ENCODE measurements at places on chromosomes 4 and X.

GRCh38 chr4:108224611-108225053, 55.9 kb upstream of the LEF1 start:
- no peak for DNase-seq

- DNase-seq = no peak
These were observed 27.5 kb upstream of the SPACA5B start for GRCh38 chrX:48102874-48103374.

- DNase-seq = no peak
These were observed 123.4 kb upstream of the GUCY1A1 start for GRCh38 chr4:155543126-155543765.

GRCh38 chrX:65871671-65872311, 168.1 kb downstream of the VSIG4 start:
- DNase-seq = peak; percentile 33

- DNase-seq = no peak
These were observed 82.3 kb upstream of the ADRA2C start for GRCh38 chr4:3683744-3684421.

- no peak for DNase-seq
These were observed 116.4 kb upstream of the PUDP start for GRCh38 chrX:7264399-7264798.

DNA sequence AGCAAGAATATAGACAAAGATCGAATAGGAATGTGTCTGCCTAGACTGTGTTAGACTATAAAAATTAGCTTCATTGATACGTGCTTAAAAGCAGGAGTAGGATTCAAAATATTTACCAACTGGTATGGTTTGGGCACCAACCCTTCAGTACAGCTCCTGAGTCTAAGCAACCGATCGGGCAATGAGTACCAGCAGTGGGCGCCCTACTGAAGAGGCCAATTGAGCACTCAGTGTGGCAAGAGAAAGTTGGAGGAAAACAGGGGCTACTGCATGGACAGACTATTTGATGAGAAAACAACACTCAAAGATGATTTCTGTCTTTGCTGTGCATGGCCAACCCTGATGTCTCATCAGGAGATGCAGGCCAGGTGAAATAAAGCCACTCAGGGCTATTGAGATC, 176.0 kb upstream of the NWD2 start:
- no peak for DNase-seq

DNA sequence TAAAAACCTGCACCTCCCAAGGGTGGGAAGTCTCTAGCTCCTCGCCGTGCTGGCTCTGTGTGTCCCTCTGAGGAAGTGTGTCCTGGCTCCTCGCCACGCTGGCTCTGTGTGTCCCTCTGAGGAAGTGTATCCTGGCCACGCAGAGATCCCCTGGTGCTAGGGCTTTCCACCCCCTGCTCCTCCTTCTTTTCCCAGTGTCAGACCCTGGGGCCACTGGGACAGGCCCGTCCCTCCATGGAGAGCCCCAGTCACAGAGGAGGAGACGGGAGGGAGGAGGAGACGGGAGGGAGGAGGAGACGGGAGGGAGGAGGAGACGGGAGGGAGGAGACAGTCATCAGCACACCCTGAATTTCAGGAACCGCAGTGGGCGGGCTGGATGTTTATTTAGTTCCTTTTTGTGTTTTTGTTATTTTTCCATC, 53.8 kb upstream of the HGFAC start:
- no peak for DNase-seq

DNA sequence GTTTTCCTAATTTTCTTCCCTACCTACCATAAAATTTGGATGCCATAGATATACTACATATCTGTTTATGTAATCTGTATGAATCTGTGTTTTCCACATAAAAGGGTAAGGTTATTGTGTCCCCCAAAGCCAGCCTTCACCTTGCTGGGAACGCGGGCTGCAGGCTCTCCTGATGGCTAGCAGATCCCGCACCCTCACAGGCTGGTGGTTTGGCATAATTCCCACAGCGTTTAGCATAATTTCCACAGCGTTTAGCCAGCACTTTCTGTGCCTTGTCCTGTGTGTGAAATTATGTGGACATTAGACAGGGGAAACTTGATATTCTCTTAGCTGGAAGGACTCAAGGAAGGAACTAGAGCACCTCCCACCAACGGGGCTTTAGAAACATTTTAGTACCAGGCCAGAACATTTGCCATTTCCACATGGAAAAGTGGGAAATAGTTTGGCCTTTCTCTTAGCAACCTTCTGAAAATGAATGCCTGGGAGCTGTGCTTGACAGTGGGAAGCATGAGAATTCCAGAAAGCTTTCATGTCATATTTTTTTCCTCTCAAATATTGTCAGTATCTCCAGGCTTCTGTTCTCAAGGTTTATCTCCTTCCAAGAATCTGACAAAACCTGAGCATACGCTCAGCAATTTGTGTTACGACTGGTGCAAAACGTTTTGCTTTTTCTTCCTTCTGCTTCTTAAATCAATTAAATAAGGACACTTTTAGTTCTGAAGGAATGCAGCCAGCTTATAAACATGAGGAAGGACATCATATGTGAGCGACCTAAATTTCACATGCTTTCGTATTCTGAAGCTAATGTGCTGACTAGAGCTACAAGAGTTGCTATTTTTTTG, 67.9 kb downstream of the STK32B start:
- no peak for DNase-seq

- DNase-seq = peak; percentile 50
These were observed at the start of gene KLHL2 for GRCh38 chr4:165207431-165208220. TSS of gene KLHL2 (plus strand) at chr4:165207561. CDS start at chr4:165207877, 316 bp downstream.

DNA sequence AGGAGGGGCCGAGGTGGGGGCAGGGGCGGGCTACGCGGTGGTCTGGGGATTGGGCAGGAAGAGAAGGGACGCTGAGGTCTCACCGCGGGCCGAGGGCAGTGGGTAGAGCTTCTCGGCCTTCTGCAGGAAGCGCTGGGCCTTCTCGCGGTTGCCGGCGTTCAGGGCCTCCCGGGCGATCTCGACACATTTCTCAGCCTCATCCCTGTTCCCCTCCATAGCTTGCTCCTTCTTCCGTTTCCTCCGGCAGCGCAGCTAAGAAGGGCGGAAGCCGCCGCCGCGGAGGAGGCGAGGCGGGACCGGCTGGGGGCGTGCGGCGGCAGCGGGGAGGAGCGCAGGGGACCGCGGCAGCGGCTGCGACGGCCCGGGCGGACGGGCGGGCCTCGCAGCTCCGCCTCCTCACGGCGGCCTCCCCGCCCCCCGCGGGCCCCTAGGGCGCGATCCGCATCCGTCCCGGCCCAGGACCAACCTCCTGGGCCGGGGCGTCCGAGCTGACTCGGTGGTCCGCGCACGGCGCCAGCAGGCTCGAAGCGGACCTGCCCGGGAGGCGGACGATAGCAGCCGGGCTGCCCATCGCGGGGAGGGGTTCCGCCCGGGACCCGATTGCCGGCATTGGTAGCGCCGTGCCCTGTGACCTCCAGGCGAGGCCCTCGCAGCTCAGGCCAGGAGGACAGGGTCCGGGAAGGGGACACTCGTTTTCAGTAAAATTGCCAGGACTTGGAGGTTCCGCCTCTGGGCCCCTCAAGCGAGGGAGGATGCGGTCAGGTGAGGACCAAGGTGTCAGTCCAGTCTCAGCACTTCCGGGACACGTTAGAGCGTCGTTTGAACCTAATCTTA, at the start of gene DNAJB14:
DNAJB14 (minus strand) TSS at position 263 of the 834 bp plus-strand sequence; CDS start at position 216, 47 bp downstream.
- peak; percentile 66 for DNase-seq

- DNase-seq = no peak
These were observed 59.7 kb upstream of the WDR44 start for GRCh38 chrX:118286066-118286762.

DNA sequence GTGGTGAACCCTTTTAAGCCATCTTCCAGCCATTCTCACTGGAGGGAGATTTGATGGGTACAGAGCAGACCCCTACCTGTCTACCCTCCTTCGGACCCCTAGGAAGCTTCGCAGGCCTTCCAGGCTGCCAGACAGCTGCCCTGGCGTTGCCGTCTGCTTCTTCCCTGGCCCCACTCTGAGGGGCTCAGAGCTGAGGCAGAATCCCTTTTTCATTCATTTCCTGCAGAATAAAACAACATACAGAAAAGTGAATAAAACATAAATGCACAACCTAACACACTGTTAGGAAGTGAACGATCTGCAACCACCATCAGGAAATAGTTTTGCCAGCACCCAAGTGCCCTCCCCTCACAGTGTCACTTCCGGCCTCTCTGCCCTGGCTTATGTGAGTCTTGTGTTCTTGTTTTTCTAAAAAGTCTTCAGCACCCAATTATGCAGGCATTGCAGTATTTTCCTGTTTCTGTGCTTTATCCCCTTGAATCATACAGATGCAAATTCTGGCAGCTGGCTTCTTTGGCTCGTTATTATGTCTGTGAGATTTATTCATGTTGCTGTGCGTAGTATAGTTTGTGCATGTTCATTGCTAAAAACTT, 5.6 kb upstream of the ADD1 start:
- DNase-seq = no peak

GRCh38 chr4:7800410-7800809, 139.3 kb downstream of the AFAP1 start:
- DNase-seq = no peak

GRCh38 chrX:41677183-41678060, 11.4 kb upstream of the GPR34 start:
- no peak for DNase-seq

DNA sequence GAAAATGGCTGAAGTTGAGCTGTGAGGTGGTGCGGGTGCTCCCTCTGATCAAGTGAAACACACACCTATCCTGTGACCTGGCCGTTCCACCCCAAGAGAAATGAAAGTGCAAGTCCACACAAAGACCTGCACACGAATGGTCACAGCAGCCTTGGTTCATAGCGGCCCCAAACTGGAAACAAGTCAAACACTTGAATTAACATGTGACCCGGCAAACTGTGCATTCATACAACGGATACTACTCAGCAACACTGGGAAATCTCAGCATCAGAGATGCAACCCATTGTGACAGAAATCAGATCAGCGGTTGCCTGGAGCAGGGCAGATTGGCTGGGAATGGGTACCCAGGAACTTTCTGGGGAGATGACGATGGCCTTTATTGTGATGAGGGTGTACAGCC, 7.6 kb downstream of the G6PD start:
- no peak for DNase-seq

DNA sequence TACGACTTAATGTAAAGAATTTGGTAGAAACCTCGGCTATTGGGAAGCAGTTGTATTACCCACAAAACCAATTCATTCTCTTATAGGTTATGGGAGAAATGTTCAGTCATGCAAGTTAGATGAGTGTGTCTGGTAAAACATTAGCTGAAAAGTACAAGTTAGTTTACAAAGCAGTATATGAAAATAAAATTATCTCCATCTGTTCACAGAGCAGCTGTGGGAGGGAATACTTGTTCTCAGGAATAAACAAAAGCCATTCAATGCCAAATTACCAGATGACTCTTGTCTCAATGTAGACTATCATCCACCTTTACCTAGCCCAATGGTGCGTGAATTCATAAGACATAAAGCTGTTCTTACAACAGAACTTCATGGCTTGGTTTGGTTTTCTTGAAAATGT, 28.6 kb downstream of the STAP1 start:
- no peak for DNase-seq

GRCh38 chr4:16225167-16225862, 956 bp downstream of the TAPT1 start:
- DNase-seq = no peak

DNA sequence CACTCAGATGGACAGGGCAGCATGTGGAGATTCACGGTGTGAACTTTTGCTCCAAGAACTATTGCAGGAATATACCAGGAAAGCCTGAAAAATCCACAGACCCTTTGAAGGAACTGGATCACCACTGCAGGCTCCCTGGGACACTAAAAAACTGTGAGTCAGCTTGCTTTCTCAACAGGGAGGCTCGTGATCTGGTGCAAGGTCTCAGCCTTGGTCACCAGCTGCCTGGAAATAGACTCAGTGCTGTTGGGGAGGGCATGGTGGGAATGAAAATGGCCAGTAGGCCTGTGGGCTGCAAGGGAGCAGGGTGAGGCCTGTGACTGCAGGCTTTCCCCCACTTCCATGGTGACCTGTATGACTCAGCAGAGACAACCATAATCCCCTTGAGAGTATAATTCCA, 426.4 kb upstream of the RPS6KA3 start:
- no peak for DNase-seq

DNA sequence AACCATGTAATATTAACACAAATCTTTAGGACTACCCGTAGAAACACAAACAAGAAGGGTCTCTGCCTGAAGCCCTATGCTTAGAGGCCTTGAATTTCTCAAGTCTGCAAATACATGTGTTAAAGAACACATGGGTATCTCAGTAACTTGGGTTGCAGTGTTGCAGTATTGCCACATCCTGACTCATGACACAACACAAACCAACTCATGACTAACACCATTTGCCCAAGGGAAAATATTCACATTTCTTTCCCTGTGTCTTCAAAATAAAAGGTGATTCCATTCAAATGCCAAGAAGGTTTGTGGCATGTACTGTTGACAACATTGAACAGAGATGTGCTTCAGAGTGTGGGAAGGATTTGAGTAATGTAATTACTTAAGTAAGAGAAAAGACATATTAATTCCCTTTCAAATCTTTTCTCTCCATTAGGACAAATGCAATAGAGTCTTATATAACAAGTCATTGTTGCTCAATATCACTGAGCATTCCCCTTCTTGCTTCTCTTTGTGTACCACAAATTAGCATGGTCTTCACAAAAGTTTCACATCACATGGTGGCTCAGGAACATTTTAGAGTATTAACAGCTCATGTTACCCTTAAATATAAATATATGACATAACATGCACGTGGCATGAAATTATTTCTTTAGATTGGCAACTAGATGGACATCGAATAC, 487.1 kb downstream of the STPG2 start:
- no peak for DNase-seq

- peak; percentile 32 for DNase-seq
These were observed 1.3 kb upstream of the CITED1 start for GRCh38 chrX:72306851-72307645.

- DNase-seq = no peak
These were observed 72.8 kb downstream of the KIT start for GRCh38 chr4:54730581-54730980.

DNA sequence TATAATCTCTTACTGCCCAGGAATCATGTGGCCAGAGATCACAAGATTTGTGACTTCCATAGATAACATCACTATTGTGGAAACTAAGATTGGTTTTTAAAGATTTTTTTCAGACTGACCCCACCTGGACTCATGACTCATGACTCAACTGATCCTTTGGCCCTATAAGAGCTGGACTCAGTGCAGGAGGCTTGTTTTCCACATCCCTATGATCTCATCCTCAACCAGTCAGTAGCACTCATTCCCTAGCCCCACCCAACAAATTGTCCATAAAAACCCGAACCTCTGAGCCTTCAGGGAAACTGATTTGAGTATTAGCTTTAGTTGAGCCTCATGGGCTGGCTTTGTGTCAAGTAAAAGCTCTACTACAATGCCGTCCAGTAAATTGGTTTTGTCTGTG, 7.9 kb upstream of the NOCT start:
- no peak for DNase-seq

- no peak for DNase-seq
These were observed 3.2 kb downstream of the TDO2 start for GRCh38 chr4:155906554-155907247.

- no peak for DNase-seq
These were observed 276.7 kb downstream of the GBA3 start for GRCh38 chr4:22969287-22969896.

- DNase-seq = no peak
These were observed 21.5 kb downstream of the FRMPD4 start for GRCh38 chrX:12159799-12160198.
